Ovary (tissue), 10 donors: ENCODE measurements at places on chromosomes 4 and X. TPM values are rescaled to one million over a fixed set of nuclear protein-coding genes. Genes with fewer than 3 reads are reported as not detected.
A peak's percentile ranks its signal among the peaks of the same experiment; 100 is the strongest.

ATRX gene
- total RNA-seq = 99.7 TPM

DUSP21 gene
- not detected for total RNA-seq

MAGEA1 gene
- not detected for total RNA-seq

MAP9 gene
- 11.6 TPM for total RNA-seq

ENPEP gene
- total RNA-seq = 0.91 TPM

SHROOM4 gene
- total RNA-seq = 1.7 TPM

POF1B gene
- total RNA-seq = 0.18 TPM

GRCh38 chr4:118954246-118954645 lies 65.6 kb downstream of the SYNPO2 start:
- DNase-seq = no peak
- no peaks in the 10 kb centered on the region for H3K27me3 ChIP-seq
- peak overlapping the region; percentile 21 for H3K27ac ChIP-seq
- no peaks in the 10 kb centered on the region for H3K36me3 ChIP-seq

- H3K4me1 ChIP-seq = peaks cover 3% of the 10 kb centered on the region
- H3K4me3 ChIP-seq = peak overlapping the region; percentile 96
- H3K36me3 ChIP-seq = no peaks in the 10 kb centered on the region
- DNase-seq = no peak
Observed at GRCh38 chr4:53378171-53378482, 686 bp downstream of the FIP1L1 start.

- H3K27ac ChIP-seq = no peak overlapping the region
- no peaks in the 10 kb centered on the region for H3K4me1 ChIP-seq
- H3K27me3 ChIP-seq = no peaks in the 10 kb centered on the region
Observed at GRCh38 chr4:67576538-67576937, 18.0 kb downstream of the STAP1 start.

- no peaks in the 10 kb centered on the region for H3K4me1 ChIP-seq
- H3K27ac ChIP-seq = no peak overlapping the region
- H3K4me3 ChIP-seq = no peak overlapping the region
- H3K27me3 ChIP-seq = no peaks in the 10 kb centered on the region
- DNase-seq = no peak
- H3K36me3 ChIP-seq = no peaks in the 10 kb centered on the region
Observed at GRCh38 chr4:33060674-33061542, 2340.7 kb downstream of the PCDH7 start.

DNA sequence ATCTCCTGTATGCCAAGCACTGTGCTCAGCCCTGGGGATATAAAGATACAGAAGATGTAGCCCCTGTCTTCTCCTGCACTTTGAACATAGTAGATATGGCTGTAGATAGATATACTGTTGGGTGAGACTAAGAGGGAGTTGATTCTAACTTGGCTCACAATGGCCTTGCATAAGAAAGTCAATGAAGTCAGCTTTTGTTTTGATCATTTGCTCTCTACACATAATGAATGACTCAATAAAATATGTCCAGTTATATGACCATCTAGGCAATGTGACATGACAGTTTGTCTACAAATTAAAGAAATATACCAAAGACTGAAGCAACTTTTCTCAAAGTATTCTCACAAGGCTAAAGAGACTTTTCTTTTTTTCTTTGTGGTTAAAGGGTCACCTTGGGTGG lies 147.6 kb upstream of the DIPK2B start:
- H3K4me1 ChIP-seq = no peaks in the 10 kb centered on the region
- no peak overlapping the region for H3K4me3 ChIP-seq
- DNase-seq = no peak
- H3K36me3 ChIP-seq = no peaks in the 10 kb centered on the region

DNA sequence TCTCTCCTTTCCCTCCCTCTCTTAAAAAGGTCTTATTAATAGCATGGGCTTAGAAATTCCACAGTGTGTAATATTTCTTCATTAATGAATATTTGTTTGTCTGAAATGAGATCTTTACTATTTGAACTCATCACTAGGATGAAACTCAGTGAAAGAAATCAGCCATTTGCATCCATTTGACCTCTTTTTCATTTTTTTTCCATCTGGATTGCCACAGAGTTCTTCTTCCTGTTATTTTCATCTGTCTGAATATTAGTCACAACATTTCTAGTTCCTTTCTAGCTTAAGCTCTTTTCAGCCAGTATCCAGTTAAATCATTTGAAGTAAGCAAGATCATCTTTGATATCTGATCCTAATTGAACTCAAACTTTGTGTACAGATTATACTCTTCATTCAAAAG lies 69.2 kb upstream of the PLS3 start:
- DNase-seq = no peak
- H3K4me3 ChIP-seq = no peak overlapping the region
- H3K27ac ChIP-seq = no peak overlapping the region
- no peaks in the 10 kb centered on the region for H3K27me3 ChIP-seq
- no peaks in the 10 kb centered on the region for H3K4me1 ChIP-seq

DNA sequence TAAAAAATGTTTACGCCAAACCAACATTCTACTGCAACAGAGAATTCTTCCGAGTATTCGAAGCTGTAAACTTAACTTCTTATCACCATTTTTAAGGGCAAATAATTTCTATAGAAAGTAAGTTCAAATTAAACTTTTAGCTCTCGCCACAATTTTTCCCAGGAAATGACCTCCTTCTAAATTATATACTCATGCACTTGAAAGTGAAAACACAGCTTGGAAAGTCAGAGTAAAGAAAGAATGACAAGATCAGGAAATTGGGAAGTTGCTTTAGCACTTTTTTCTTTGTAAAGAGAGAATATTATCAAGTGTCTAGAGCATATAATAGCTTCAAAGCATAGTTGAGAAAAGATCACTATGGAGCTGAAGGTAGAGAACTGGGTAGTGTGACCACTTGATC lies 1.2 kb downstream of the CYBB start:
- no peaks in the 10 kb centered on the region for H3K36me3 ChIP-seq
- H3K4me1 ChIP-seq = no peaks in the 10 kb centered on the region
- H3K4me3 ChIP-seq = no peak overlapping the region
- no peaks in the 10 kb centered on the region for H3K27me3 ChIP-seq
- DNase-seq = no peak

DNA sequence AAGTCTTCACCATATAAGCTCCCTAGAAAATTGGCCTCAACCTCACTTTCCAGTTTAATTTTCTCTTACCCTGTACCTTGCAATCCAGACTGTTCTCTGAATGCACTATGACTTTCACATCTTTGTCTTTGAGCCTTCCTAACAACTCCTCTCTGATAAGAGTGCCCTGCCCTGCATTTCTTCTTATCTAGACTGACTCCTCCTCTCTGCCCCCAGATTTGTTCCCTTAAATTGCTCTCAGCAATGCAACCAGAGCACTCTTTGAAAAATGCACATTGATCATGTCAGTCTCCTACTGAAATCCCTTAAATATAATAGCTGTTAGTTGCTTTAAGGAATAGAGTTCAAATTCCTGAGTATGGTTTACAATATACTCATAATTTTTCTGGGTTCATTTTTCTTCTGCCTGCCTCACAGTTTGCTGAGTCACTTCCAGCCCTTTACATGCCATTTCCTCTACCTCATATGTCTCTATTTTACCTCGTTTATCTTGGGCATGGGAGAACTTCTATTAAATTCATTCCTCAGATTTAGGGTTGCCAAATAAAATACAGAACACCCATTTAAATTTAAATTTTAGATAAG lies 582.7 kb upstream of the AADAT start:
- no peaks in the 10 kb centered on the region for H3K27me3 ChIP-seq
- no peak overlapping the region for H3K4me3 ChIP-seq
- no peaks in the 10 kb centered on the region for H3K36me3 ChIP-seq
- no peaks in the 10 kb centered on the region for H3K4me1 ChIP-seq
